Activated CD4-positive, alpha-beta T cell treated with anti-CD3 and anti-CD28 coated beads for 48 hours (primary cell): ENCODE measurements at places on chromosomes 16 and 17.
A peak's percentile ranks its signal among the peaks of the same experiment; 100 is the strongest.

GRCh38 chr16:60107871-60108270 is 1373.8 kb upstream of the GOT2 start:
- DNase-seq: no peak

- DNase-seq: no peak
Measured at GRCh38 chr16:81718637-81719036, 60.5 kb upstream of the PLCG2 start.

DNA sequence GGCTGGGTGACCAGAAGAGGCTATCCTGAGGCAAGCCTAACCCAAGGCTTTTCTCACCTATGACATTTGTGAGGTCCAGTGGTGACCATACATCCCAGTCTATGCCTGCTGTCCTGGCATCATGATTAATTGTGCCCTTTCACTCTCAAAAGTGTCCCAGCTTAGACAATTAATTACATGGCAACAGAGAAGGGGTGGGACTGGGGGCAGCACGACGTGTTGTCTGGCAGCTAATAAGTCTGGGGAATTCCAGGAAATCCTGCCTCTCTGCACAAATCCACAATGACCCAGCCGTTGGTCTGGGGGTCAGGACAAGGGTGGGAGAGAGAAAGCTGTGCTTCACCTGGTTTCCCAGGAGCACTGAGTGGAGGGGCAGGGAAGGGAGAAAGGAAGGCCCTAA is 14.0 kb upstream of the MTMR4 start:
- no peak for DNase-seq

DNA sequence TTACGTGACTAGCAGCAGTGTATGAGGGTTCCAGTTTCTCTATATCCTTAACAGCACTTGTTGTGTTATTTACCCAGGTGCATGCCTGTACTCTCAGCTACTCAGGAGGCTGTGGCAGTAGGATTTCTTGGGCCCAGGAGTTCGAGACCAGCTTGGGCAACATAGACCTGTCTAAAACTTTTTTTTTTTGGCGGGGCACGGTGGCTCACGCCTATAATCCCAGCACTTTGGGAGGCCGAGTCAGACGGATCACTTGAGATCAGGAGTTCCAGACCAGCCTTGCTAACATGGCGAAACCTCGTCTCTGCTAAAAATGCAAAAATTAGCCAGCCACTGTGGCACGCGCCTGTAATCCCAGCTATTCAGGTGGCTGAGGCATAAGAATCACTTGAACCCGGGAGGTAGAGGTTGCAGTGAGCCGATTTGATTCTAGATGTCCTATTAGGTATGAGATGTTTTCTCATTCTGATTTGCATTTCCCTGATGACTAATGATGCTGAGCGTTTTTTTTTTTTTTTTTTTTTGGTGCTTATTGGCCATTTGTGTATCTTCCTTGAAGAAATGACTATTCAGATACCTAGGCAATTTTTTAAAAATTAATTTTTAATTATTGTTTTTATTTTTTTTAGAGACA is 13.4 kb downstream of the CASC3 start:
- DNase-seq: no peak

GRCh38 chr16:67719778-67720144 is 645 bp upstream of the GFOD2 start:
- DNase-seq: peak; percentile 17

- DNase-seq: no peak
Measured at GRCh38 chr17:67221062-67221998, 23.7 kb downstream of the HELZ start.

DNA sequence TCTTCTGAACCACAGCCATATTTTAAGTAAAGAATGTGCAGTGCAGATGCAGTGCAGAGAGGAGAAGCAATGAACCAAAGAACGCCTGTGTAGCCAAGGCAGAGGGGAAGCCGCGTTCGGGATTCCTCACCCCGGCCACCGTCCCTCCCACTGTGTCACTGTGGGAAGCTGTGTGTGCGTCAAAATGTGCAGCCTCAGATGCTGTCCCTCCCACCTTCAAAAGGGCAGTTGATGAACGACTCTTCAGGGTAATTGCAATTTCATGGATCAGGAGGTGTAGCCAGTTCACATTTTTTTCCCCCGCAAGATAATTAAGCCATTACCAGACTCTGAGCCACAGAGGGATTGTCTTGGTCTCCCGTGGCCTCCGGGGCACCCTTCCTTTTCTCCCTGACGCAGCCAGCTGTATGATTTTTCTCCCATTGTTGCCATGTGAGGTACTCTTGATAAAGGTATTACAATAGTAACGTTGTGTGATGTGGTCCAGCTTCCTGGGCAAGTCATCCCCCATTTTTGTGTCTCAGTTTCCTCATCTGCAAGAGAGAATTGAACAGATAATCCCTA is 190.0 kb downstream of the FOXL1 start:
- DNase-seq: no peak

DNA sequence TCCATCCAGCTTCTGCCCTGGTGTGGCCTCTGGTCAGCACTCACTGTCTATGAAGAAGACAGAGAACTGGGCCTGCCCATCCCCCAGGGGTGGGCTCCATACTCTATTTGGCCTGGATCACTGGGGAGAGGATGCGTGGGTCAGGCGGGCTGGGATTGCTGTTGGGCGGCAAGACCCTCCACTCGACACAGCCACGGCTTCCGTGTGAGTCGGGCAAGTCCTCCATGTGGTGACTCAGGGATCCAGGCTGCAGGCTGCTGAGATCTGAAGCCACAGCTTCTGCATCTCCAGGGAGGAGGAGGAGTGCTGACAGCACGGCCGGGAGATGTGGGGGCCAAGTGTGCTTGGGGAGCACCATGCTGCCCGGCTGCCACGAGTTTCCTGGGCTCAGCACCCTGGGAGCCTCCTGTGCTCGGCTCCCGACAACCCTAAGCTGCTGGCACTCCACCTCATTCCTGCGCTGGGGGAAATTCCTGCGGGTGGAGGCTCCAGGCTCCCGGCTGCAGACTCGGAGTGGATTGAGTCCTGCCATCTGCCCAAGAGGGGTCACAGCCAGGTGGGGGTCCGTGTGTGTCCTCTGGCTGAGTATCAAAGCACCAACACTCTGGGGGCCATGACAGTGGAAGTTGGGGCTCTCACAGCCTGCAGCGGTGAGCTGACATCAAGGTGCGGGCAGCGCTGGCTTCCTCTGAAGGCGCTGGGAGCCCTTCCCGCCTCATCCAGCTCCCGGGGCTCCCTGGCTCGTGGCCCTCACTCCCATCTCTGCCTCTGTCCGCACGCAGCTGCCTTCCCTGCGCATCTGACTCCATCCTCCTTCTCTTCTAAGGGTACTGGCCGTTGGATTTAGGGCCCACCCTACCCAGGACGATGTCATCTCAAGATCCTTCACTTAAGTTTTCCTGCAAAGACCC is 24.4 kb upstream of the CBFA2T3 start:
- no peak for DNase-seq

- DNase-seq: no peak
Measured at GRCh38 chr16:66617728-66618127, 13.2 kb downstream of the CMTM3 start.

- DNase-seq: no peak
Measured at GRCh38 chr16:57167538-57167937, 18.3 kb downstream of the PSME3IP1 start.

GRCh38 chr16:76268824-76269223 is 8.4 kb upstream of the CNTNAP4 start:
- DNase-seq: no peak

GRCh38 chr16:78269256-78269655 is 169.8 kb downstream of the WWOX start:
- no peak for DNase-seq

DNA sequence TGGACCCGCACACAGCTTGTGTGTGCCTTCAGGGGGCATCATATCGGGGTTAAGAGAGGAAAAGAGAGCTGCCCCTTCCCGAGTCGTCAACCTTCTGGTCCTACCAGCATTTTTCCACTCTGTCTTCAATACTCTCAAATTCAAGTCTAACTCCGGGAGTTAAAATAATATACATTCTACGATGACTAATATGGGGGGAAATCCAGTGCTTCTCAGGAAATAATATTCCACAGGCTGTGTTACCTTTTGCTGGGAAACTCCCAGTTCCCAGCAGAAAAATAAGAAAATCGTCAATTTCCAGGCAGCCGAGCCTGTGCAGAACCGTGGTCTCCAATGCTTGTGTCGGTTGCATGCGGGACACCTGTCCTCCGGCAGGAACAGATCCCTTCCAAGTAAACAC is 105.0 kb upstream of the FOXF1 start:
- no peak for DNase-seq

GRCh38 chr16:89545044-89545830 is 15.2 kb upstream of the RPL13 start:
- DNase-seq: no peak

DNA sequence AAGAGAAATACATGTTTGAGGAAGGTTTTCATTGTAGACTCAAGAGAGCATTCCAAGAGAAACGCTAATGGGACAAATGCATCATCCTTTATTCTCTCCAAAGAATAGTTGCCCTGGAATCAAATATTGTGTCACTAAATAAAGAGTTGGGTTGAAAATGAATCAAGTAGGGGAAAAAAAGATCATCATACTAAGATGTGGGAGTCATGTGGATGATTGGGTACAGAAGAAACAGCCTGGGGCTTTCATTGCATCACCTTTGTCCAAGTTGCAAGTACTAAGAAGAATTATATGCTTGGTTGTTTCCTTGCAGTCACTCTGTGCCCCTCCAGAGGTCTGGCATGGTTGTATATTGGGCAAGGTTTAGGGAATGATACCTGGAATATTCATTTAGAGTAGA is 658.9 kb downstream of the TOX3 start:
- DNase-seq: no peak

GRCh38 chr17:66276328-66276937 is 26.0 kb upstream of the PRKCA start:
- DNase-seq: no peak

GRCh38 chr17:79633154-79633553 is 22.3 kb upstream of the RBFOX3 start:
- DNase-seq: no peak

DNA sequence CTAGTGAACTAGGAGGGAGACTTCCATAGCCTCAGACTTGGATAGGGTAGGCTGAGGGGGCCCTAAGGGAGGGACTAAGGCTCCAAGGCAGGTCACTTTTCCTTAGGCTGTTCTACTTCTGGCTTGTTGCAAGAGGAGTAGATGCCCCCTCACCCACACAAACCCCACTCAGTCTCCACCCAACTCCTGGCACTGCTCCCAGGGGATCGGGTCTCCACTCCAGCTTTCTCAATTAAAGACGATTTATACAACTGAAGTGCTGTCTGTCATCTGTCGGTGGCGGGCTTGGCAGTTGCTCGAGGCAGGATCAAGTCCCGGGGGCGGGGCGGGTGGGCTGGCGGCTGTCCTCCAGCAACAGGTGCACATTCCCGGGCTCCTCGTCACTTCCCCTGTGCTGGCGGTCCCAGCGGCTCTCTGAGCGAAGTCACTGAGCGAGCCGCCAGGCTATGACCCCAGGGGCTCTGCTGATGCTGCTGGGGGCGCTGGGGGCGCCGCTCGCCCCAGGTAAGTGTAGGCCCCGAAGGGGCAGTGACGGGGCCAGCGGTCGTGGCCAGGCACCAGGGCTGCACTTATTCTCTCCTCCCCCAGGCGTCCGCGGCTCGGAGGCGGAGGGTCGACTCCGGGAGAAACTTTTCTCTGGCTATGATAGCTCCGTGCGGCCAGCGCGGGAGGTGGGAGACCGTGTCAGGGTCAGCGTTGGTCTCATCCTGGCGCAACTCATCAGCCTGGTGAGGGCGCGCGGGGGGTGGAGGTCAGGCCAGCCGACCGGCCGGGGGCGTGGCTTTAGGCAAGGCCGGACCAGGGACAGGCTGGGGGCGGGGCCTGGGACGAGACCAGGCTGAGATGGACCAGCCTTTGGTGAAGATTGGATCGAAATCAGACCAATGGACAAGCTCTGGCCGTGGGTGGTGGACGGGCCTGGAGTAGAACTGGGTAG is at the start of gene CHRNB1:
TSS of gene CHRNB1 (plus strand) at position 380 of the 937 bp plus-strand sequence. CDS start at position 447, 67 bp downstream.
- no peak for DNase-seq

- DNase-seq: no peak
Measured at GRCh38 chr16:22674832-22675191, 139.2 kb upstream of the HS3ST2 start.

DNA sequence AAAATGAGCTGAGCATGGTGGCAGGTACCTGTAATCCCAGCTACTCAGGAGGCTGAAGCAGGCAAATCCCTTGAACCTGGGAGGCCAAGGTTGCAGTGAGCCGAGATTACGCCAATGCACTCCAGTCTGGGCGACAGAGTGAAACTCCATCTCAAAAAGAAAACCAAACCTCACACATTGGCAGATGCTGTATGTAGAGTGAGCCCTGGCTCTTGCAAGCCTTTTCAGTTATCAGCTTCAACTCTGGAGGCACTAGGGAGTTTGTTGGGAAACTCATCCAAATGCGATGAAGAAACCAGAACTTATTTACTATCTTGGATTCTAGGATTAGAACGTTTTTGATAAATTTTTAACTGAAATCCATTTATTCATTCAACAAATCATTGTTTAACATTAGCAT is 56.9 kb upstream of the RASL10B start:
- no peak for DNase-seq

DNA sequence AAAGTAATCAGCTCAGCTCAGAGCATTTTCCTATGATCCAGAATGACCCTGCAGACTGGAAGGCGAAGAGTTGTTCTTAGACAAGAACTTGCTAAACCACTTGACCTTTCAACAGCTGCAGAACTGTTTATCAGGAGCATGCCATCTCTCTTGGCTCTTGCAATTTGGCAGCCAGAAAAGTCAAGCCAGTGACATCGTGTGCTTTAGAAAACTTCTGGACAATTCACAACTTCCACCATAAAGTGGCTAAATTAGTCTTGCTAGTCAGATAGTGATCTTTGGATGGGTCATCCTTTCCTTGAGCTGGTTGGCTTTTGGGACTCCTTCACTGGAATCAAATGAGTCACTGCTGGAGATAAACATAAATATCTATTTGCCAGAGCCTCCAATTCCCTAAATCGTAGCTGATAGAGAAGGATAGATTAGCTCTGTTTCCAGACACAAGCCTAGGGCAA is 146.5 kb downstream of the MAP2K6 start:
- DNase-seq: no peak

DNA sequence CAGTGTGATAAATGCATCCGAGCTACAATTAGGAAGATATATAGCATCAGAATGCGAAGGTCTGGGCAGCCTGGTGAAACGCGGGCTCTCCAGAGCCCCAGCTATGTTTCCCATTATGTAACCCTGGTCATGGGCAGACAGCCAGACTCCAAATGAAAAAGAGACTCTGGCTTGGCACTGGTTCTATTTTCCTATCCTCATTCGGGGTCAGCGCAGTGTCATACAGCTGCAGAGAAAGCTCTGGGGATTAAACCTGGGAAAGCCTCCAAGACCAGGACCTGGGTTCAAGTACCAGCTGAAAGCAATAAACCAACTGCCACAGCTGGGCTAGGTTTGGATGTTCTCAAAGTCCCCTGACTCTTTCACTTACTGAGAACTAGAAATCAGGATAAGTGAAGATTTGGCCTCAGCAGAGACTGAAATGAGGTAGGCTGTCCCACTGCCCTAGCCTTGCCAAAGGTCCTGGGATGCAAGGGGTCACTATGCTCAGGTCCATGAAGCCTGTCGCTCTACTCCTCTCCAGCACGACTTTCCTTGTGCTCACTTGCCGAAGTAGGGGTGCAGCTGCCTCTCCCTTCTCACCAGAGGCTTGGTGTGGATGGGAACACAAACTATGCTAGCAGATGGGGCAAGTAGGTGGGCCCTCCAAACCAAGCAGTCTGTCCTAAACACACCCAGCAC is 123.8 kb downstream of the SMG6 start:
- no peak for DNase-seq
